ENCODE measurements at places on chromosomes 16 and 17. TPM values are rescaled to one million over a fixed set of nuclear protein-coding genes. Genes with fewer than 3 reads are reported as not detected.

GRCh38 chr17:19388791-19389785 lies 2.1 kb upstream of the MFAP4 start:
- peaks cover 46% of the 10 kb centered on the region for H3K4me1 ChIP-seq
- peaks cover 11% of the 10 kb centered on the region for H3K36me3 ChIP-seq
- peak overlapping the region; percentile 88 for H3K27ac ChIP-seq
- H3K27me3 ChIP-seq = no peaks in the 10 kb centered on the region

- H3K4me1 ChIP-seq = peaks cover 28% of the 10 kb centered on the region
- peak; percentile 63 for DNase-seq
- no peaks in the 10 kb centered on the region for H3K36me3 ChIP-seq
These were observed 9.4 kb upstream of the ARHGAP23 start for GRCh38 chr17:38418693-38419507.

- H3K36me3 ChIP-seq = peaks cover 100% of the 10 kb centered on the region
- H3K27ac ChIP-seq = no peak overlapping the region
- peak; percentile 25 for DNase-seq
- H3K4me1 ChIP-seq = no peaks in the 10 kb centered on the region
- no peak overlapping the region for H3K4me3 ChIP-seq
- H3K27me3 ChIP-seq = no peaks in the 10 kb centered on the region
These were observed 13.6 kb upstream of the CLEC18A start for GRCh38 chr16:69937465-69937951.

DNA sequence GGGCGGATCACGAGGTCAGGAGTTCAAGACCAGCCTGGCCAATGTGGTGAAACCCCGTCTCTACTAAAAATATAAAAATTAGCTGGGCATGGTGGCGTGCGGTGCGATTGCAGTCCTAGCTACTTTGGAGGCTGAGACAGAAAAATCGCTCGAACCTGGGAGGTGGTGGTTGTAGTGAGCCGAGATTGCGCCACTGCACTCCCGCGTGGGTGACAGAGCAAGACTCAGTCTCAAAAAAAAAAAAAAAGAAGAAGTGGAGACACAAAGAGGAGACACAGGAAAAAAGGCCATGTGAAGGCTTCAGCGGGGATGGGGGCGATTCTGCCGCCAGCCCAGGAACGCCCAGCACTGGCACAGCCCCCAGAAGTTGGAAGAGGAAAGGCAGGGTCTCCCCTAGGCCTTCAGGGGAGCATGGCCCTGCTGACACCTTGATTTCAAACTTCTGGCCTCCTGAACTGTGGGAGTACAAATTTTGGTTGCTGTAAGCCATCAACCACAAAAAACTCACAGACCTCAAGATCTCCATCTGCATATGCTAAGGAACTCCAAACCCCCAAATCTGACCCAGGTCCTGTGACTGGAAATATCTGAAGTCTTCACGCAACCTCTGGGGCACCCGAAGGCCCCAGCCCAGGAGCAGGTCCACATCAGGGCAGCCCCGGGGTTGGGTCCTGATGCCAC lies 7.0 kb downstream of the SGSH start:
- no peaks in the 10 kb centered on the region for H3K27me3 ChIP-seq
- H3K4me3 ChIP-seq = no peak overlapping the region
- H3K4me1 ChIP-seq = peaks cover 4% of the 10 kb centered on the region
- DNase-seq = no peak
- H3K36me3 ChIP-seq = peaks cover 23% of the 10 kb centered on the region
- H3K27ac ChIP-seq = no peak overlapping the region

DNA sequence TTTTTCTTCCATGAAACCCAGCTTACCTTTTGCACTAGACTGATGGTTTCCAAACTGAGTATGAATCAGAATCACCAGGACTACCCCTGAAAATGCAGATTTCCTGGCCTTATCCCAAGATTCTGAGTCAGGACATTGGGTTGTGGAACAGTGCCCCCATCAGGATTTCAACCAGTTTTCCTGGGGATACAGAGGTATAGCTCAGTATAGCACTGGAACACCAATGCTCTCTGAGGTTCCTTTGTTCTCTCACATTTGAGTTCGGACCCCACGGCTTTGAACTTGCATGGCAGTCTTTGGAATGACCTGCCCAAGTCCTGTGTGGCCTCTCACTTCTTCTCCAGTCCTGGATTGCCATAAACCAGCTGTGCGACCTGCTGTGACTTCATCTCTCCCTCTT lies 12.8 kb upstream of the CCL8 start:
- DNase-seq = no peak
- H3K27me3 ChIP-seq = peaks cover 6% of the 10 kb centered on the region
- H3K4me3 ChIP-seq = no peak overlapping the region

DNA sequence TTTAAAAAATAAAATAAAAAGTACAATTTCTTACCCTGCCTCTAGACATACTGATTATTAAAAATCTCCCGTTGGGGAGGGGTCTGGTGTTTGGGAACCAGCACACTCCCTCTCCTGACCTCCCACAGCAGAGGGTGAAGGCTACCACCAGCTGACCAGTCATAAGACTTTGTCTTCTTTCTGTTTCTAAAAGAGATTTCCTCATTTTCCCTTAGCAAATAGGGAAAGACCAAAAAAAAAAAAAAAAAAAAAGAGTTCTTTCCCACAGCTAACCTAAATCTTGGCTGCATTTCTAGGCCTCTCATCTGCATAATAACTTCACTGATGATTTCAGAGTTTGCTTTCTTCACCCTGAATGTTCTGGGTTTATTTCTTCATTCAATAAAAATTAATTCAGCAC lies 30.3 kb downstream of the CDK5RAP3 start:
- no peak for DNase-seq
- H3K4me1 ChIP-seq = peaks cover 23% of the 10 kb centered on the region
- H3K4me3 ChIP-seq = no peak overlapping the region
- H3K27me3 ChIP-seq = no peaks in the 10 kb centered on the region
- H3K27ac ChIP-seq = no peak overlapping the region
- H3K36me3 ChIP-seq = no peaks in the 10 kb centered on the region

DNA sequence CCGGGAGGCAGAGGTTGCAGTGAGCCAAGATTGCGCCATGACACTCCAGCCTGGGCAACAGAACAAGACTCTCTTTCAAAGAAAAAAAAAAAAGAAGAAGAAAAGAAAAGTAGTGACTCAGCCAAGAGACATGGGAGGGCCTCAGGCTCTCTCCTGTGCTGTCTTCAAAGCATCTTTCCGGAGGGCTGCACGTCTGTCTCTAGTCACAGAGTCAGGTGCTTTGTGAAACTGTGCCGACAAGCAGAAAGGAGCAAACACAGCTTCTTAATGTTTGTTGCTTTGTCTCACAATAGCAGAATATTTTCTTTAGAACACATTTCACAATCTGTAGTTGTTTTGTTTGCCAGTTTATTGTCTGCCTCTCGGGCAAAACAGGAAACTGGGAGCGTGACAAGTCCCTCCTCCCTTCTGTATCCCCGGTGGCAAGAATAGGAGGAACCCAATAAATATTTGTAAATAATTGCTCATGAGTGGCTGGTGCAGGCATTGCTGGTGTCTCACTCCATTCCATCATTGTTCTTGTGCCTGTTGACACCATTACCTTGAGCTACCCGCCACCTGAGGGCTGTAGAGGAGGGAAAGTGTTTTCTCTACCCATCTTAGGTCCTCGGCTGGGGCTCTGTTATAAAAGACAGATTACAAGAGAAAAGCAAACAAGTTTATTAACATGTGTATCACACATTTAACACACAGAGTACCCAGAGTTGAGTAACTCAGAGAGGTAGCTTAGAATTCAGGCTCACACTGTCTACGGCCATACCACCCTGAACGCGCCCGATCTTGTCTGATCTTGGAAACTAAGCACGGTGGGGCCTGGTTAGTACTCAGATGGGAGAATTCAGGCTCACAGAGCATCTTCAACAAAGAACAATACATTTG lies 5.5 kb downstream of the GAST start:
- H3K27me3 ChIP-seq = peaks cover under 1% of the 10 kb centered on the region
- H3K27ac ChIP-seq = no peak overlapping the region
- peaks cover 5% of the 10 kb centered on the region for H3K4me1 ChIP-seq
- DNase-seq = no peak
- no peaks in the 10 kb centered on the region for H3K36me3 ChIP-seq

DNA sequence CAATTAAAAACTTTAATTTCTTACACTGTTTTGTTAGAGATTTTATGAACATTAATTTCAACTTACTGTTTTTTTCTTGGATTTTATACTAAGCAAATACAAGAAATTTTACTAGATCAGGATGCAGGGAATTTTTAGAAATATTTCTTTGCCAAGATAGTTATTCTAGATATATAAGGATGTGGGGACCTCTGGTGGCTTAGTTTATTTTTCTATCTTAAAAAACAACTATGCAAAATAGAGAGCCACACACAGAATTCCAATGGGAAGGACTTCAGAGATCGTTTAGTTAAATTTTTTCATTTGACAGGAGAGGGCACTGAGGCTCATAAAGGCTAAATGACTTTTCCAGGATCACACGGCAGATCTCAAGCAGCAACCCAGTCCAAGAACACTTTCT lies 23.0 kb upstream of the CAPNS2 start:
- H3K27ac ChIP-seq = no peak overlapping the region
- no peaks in the 10 kb centered on the region for H3K27me3 ChIP-seq
- H3K36me3 ChIP-seq = no peaks in the 10 kb centered on the region
- DNase-seq = no peak
- peaks cover 8% of the 10 kb centered on the region for H3K4me1 ChIP-seq

GRCh38 chr17:48439875-48440505 lies 10.0 kb upstream of the SKAP1 start:
- H3K4me3 ChIP-seq = no peak overlapping the region
- H3K4me1 ChIP-seq = peaks cover 13% of the 10 kb centered on the region
- DNase-seq = peak; percentile 28
- H3K27ac ChIP-seq = no peak overlapping the region
- H3K27me3 ChIP-seq = peaks cover 16% of the 10 kb centered on the region
- H3K36me3 ChIP-seq = no peaks in the 10 kb centered on the region

GRCh38 chr17:62791235-62791734 lies 16.8 kb downstream of the MARCHF10 start:
- no peak overlapping the region for H3K4me3 ChIP-seq
- no peaks in the 10 kb centered on the region for H3K4me1 ChIP-seq
- no peaks in the 10 kb centered on the region for H3K27me3 ChIP-seq
- DNase-seq = peak; percentile 18
- H3K27ac ChIP-seq = no peak overlapping the region
- H3K36me3 ChIP-seq = no peaks in the 10 kb centered on the region

- H3K27me3 ChIP-seq = no peaks in the 10 kb centered on the region
- no peak overlapping the region for H3K27ac ChIP-seq
- H3K36me3 ChIP-seq = peaks cover 8% of the 10 kb centered on the region
- no peak overlapping the region for H3K4me3 ChIP-seq
- H3K4me1 ChIP-seq = peaks cover 16% of the 10 kb centered on the region
- DNase-seq = no peak
These were observed 6.3 kb upstream of the SLC5A11 start for GRCh38 chr16:24839347-24839972.

GRCh38 chr17:79811011-79811867 lies 14.4 kb upstream of the CBX8 start:
- H3K27ac ChIP-seq = no peak overlapping the region
- no peak overlapping the region for H3K4me3 ChIP-seq
- H3K27me3 ChIP-seq = peaks cover 98% of the 10 kb centered on the region

- H3K27me3 ChIP-seq = no peaks in the 10 kb centered on the region
- H3K4me1 ChIP-seq = no peaks in the 10 kb centered on the region
- no peak overlapping the region for H3K27ac ChIP-seq
These were observed 28.0 kb upstream of the SOX9 start for GRCh38 chr17:72092710-72093322.

- no peaks in the 10 kb centered on the region for H3K27me3 ChIP-seq
- no peaks in the 10 kb centered on the region for H3K36me3 ChIP-seq
- H3K4me1 ChIP-seq = no peaks in the 10 kb centered on the region
- H3K27ac ChIP-seq = no peak overlapping the region
- no peak overlapping the region for H3K4me3 ChIP-seq
These were observed 108.9 kb upstream of the EEF2KMT start for GRCh38 chr16:5206331-5206990.

- H3K4me1 ChIP-seq = peaks cover 90% of the 10 kb centered on the region
- H3K27ac ChIP-seq = peak overlapping the region; percentile 22
- H3K36me3 ChIP-seq = peaks cover 68% of the 10 kb centered on the region
- H3K27me3 ChIP-seq = no peaks in the 10 kb centered on the region
- DNase-seq = no peak
These were observed 6.3 kb downstream of the CSF3 start for GRCh38 chr17:40021451-40021971.

GRCh38 chr16:76035689-76036088 lies 241.5 kb upstream of the CNTNAP4 start:
- no peaks in the 10 kb centered on the region for H3K27me3 ChIP-seq
- no peaks in the 10 kb centered on the region for H3K4me1 ChIP-seq
- H3K4me3 ChIP-seq = no peak overlapping the region
- no peak for DNase-seq
- no peak overlapping the region for H3K27ac ChIP-seq

GRCh38 chr17:6108382-6108781 lies 38.2 kb downstream of the WSCD1 start:
- H3K27ac ChIP-seq = no peak overlapping the region
- peaks cover 5% of the 10 kb centered on the region for H3K36me3 ChIP-seq
- H3K4me1 ChIP-seq = no peaks in the 10 kb centered on the region
- H3K27me3 ChIP-seq = no peaks in the 10 kb centered on the region
- no peak for DNase-seq

GRCh38 chr17:56987283-56987834 lies 9.4 kb downstream of the SCPEP1 start:
- H3K27me3 ChIP-seq = no peaks in the 10 kb centered on the region
- H3K4me3 ChIP-seq = no peak overlapping the region
- no peaks in the 10 kb centered on the region for H3K4me1 ChIP-seq
- no peak overlapping the region for H3K27ac ChIP-seq
- DNase-seq = no peak
- peaks cover 72% of the 10 kb centered on the region for H3K36me3 ChIP-seq

DNA sequence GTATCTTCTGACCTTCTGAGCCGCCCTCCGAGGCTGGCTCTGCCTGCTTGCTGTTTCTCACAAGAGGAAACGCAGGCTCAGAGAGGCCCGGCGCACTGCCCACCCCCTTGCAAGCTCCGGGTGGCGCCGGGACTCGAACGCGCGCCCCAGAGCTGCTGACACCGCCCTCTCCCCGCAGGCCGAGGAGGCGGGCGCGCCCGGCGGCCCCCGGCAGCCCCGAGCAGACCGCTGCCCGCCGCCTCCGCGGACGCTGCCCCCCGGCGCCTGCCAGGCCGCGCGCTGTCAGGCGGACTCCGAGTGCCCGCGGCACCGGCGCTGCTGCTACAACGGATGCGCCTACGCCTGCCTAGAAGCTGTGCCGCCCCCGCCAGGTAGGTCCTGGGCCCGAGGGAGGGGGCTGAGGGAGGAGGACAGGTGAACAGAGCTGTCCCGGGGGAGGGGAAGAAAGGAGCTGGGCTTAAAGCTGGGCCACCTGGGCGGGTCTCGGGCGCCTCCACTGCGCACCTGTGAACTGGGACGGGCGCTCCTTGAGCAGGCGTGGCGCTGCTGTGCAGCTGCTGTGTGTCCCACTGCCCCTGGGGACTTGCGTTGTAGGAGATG lies 18.2 kb downstream of the WFDC1 start:
- H3K4me1 ChIP-seq = peaks cover 12% of the 10 kb centered on the region
- H3K27me3 ChIP-seq = no peaks in the 10 kb centered on the region
- no peaks in the 10 kb centered on the region for H3K36me3 ChIP-seq
- DNase-seq = peak; percentile 62

CTF1 gene
- not detected for total RNA-seq

CD300H gene
- total RNA-seq = not detected

GP1BA gene
- total RNA-seq = not detected

MYCBPAP gene
- total RNA-seq = not detected

ARHGAP44 gene
- total RNA-seq = 239 TPM

IRX3 gene
- total RNA-seq = 13.5 TPM

C16orf86 gene
- total RNA-seq = 3.5 TPM

Data from stomach (tissue), 19 donors.